Omental fat pad (tissue), 4 donors: ENCODE measurements at places on chromosomes 3 and 15.

DNA sequence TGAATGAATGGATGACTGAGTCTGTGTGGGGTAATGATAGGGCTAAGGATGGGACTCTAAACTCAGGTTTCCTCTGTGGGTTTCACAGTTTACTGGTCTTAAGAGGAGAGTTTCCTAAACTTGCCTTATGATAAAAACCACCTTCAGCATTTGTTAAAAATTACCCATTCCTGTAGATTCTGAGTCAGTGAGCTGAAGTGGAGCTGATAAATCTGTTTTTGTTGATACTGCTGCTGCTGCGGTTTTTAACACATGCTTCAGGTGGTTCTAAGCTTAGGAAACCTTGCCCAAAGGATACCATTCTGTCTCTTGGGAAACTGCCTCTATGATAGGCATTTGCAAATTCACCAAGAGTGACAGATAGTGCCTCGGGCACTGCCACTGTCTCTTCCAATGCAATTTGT lies 52.6 kb downstream of the MECOM start:
- DNase-seq = no peak

- DNase-seq = no peak
Observed at GRCh38 chr3:146322216-146322817, 71.4 kb upstream of the PLSCR4 start.

GRCh38 chr3:52185837-52186236 lies 12.1 kb upstream of the ALAS1 start:
- DNase-seq = no peak

GRCh38 chr15:96720251-96720650 lies 389.8 kb downstream of the NR2F2 start:
- no peak for DNase-seq

- no peak for DNase-seq
Observed at GRCh38 chr15:66029650-66030049, 160.4 kb downstream of the RAB11A start.

DNA sequence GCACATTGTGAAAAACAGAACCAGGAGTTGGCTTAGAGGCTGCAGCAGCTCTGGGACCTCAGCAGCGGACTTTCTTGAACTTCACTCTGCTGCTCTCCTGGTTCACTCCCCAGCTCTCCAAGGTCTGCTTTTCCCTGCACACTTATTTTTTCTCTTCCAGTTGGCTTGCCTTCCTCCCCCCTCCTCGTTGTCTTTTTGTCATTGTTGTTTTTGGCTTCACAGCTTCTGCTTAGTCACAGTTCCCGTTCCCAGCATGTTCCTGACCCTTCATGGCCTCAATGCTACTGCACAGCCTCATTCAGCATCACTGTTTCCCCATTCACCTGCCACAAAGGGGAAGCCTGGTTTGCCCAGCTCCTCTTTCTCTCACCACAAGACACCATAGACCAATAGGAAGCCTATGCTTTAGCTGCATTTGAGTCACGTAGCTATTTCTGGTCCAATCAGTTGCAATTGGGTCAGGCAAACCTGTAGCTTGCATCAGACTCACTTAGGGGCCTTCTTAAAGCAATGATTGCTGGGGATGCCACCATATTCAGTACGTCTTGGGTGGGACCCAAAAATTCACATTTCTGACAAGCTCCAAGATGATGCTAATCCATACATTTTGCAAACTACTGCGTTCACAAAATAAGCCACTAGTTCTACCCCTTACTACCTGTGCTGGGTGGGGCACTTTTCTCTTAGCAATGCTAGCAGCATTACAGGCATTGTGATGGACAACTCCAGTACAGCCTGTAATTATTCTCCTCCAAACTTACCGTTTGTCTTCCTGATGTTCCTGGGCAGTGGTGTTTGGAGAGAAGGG lies 7.8 kb upstream of the SUMF1 start:
- no peak for DNase-seq

DNA sequence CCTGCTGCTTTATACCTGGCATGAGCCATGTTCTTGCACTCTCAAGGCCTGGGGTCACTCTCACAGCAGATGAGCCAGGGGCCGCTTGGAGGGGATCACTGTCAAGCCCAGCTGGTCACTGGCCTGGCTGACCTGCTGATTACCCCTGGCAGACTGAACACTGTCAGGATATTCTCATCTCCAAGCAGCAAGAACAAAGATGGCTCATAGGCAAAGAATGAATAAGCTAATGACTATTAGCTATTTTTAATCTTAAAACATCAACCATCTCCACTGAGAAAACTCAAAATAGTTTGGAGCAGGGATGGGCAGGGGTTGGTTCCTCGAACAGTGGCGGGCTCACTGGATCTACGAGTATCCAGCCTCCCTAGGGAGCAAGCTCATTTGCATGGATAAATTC lies 64.4 kb upstream of the ACAN start:
- DNase-seq = no peak
